ENCODE measurements at places on chromosomes 11 and 22.

- DNase-seq: no peak
These were observed 44.6 kb downstream of the FAM168A start for GRCh38 chr11:73553266-73553665.

DNA sequence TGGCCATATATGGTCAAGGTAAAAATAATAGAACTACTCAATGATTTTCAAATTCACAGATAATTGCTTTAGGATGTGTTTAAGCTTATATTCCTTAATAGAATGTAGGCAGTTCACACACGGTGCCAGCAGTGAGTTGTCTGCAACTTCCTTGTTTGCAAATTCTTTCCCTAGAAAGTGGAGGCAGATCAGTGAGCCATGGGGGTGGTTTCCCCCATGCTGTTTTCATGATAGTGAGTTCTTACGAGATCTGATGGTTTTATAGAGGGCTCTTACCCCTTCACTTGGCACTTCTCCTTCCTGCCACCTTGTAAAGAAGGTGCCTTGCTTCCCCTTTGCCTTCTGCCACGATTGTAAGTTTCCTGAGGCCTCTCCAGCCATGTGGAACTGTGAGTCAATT lies 111.8 kb upstream of the LMO1 start:
- DNase-seq: no peak

- DNase-seq: no peak
These were observed 127.1 kb downstream of the SLC1A2 start for GRCh38 chr11:35292279-35292678.

DNA sequence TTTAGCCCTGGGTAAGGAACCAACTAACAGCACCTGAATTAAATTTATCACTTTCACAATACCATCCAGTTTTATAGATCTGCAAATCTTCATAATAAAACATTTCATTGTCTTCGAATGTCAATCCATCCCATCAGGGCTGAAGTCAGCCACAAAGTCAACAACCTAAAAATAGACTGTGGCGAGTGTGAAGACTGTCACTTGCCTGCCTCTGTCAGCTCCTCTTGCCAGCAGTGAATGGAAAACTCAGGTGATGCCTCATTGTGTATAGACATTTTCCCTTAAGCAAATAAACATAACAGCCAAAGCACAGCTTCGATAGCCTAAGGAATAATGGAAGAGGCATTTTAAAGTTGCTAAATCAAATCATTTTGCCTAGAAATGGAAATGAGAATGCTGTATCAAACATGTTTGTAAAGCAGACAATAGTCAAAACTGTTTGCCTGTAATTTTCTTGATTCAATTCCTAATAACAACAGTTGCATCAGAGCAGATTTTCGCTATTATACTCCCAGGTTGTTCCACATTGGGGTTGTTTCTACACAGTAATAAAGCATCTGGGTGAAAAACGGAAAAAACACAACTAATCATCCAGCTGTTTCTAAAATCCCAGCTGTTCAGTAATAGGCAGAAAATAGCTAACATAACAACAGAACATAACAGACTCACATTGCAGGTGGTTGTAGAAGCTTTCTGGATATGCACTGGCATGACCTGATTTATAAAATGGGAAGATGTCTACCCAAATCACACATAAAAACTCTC lies 15.7 kb downstream of the KCNA4 start:
- DNase-seq: no peak

GRCh38 chr11:113574171-113574570 lies 99.0 kb upstream of the DRD2 start:
- no peak for DNase-seq

DNA sequence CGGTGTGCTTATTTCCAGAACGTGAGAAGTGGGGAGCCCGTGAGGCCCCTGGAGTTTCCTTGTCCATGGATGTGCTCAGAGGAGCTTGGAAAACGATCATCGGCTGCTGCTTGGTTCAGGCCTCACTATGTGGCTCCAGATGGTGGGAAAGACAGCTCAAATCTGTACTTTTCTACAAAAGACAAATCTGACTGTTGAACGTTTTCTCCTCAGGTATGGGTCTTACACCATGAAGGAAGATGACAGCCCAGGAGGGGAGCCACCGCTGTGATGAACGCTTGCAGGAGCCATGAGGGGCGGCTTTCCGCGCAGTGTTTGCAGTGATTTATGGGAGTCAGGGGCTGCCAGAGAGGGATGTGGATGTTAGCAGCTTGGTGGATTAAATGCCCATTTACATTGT lies 109.4 kb upstream of the E2F8 start:
- no peak for DNase-seq

- DNase-seq: no peak
These were observed 339.7 kb upstream of the B3GAT1 start for GRCh38 chr11:134751766-134752165.

- DNase-seq: no peak
These were observed 21.1 kb downstream of the LRRC10B start for GRCh38 chr11:61529537-61530225.

DNA sequence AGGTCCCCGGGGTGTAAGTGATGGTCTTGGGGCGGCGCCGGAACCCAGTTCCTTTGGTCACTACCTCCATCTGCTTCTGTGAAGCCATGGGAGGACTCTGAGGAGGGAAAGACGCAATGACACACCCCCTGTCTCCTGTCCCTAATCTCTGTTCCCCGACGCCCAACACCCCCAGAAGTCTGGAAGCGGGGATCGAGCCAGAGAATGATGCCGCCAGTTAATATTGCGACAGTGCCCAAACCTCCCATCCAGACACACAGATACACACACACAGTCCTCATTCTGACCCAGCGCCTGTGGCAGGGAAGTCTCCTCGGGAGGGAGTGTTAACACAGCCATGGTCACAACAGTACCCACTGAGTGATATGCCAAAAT lies 352 bp downstream of the C22orf23 start:
- no peak for DNase-seq

- DNase-seq: peak; percentile 25
These were observed 10.7 kb downstream of the MS4A15 start for GRCh38 chr11:60767388-60767811.

DNA sequence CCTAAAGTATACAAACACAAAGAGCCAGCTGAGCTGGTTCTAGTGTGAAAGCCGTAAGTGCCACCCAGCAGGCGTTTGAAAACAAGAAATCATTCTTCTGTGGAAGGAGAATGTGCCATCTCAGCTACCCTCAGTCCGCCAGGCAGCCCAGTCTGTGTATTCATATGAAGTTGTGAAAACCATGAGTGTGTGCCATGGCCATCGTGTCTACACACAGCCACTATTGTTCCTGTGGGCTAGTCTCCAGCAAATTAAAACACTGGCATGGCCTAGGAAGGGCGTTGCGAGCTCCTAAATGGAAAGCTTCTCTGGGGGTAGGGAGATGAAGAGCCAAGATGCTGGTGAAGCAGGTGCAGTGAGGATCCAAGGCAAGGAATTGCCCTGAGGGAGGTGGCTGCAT lies 51.5 kb upstream of the HORMAD2 start:
- DNase-seq: no peak
